Epithelial cell of proximal tubule (primary cell): ENCODE measurements at places on chromosomes 7 and 10.

GRCh38 chr7:29564496-29565223, 1.0 kb downstream of the PRR15 start:
- peak; percentile 35 for DNase-seq

DNA sequence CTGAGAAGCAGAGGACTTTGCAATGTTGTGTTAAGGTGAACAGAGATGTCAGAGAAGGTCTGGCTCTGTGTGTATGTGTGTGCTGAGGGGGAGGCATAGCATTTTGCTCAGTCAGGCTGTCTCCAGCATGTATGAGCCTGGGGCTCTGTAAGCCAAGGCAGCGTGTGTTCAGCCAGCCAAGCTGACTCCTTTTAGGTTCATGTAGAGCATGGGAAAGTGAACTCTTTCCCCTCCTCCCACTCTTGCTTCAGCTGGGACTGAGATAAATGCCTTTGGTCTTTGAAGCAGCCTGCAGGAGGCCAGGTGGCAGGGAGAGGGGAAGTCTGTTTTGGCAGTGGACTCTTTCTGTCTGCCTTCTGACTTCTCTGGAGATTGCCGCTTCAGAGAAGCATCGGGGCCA, 3.8 kb downstream of the SFXN2 start:
- no peak for DNase-seq

GRCh38 chr10:112793202-112793921, 156.7 kb upstream of the TCF7L2 start:
- DNase-seq = no peak

- no peak for DNase-seq
These were observed 356.2 kb downstream of the GLRX3 start for GRCh38 chr10:130492266-130492934.

GRCh38 chr10:103584216-103585010, 90.9 kb downstream of the NEURL1 start:
- DNase-seq = no peak

DNA sequence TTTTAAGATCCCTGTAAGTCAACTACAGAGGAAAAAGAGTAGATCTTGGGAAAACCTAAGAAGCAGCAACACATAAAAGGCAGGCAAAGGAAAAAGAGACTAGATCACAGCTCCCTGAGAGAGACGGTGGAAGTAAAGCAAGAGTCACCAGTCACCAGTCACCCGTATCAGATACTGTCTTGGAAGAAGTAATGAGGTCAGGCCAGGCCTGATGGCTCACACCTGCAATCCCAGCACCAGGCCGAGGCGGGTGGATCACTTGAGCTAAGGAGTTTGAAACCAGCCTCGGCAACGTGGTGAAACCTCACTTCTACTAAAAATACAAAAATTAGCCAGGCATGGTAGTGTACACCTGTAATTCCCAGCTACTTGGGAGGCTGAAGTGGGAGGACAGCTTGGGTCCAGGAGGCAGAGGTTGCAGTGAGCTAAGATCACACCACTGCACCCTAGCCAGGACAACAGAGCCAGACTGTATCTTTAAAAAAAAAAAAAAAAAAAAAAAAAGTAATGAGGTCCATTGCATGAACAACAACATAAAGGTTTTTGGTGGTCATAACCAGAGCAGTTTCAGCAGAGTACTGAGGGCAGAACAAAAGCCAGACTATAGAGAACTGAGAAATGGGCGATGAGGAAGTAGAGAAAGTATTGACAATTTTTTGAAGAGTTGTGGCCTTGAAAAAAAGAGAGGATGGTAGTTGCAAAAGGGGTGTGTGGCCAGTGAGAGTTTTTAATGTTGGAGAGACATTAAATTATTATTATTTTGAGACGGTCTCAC, 16.9 kb downstream of the ZNF713 start:
- no peak for DNase-seq

DNA sequence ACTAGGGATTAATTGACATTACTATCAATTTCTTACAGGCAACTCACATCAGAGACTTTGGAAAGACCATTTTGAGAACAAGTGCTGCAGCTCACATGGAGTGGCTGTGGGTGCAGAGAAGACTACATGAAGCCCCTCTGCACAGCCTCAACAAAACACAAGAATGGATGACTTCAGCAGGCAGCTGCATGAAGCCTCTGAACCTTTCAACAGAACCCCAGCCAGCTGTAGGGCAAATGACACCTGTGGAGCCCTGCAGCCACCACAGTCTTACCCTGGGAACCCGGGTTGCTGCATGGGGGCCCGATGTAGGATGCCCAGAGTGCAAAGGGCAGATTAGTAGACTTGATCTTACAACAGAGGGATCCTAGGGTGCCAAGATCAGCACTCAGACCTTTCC, 62.0 kb upstream of the CAMK2B start:
- DNase-seq = no peak
